ENCODE measurements at places on chromosomes 2 and 18.

DNA sequence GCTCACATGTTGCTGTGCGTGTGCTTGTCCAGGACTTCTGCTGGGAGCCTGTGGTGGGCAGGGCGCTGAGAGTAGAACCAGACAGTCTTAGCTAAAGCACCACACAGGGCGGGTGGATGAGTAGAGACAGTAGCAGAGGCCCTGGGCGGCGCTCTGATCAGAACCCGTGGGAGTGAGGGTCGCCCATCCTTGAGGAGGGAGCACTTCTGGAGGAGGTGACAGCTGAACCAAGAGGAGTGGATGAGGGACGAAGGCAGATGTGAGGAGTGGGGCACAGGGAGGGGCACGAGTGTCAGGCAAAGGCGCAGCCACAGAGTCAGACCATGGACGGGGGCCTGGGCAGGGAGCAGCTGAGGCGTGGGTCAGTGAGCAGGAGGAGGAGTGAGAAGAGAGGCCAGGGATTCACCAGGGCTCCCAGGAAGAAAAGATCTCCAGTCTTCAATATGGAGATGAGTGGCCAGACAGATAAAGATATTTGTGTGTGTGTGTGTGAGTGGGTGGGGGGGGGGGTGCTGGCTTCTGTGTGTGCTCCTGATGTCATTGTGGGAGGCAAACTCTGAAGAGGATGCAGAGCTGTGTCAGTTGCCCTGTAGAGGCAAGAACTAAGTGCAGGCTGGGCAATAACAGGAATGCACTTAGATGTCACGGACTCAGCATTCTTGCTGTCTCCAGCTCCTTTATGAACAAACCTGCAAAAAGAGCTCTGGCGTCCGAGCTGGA is 79.6 kb downstream of the TPO start:
- no peak for DNase-seq

GRCh38 chr2:21939967-21940366 is 816.2 kb downstream of the TDRD15 start:
- DNase-seq: peak; percentile 18

DNA sequence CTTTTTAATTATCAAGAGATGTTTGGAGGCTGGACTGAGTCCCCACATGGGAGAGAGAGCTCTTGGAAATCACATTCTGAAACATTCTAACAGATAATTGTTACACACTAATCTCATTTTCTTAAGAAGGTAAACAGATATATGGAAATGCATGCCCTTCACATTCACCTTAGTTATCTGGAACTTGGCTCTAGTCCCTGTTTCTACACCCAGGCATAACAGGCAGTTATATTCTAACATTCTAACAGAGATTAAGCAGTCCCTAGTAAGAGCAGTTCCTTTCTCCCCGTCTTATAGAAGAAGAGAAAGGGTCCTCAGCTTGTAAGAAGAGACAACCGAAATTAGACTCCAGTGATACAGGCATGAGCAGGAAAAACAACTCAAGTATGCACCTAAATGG is 385.4 kb downstream of the SOX11 start:
- DNase-seq: no peak

DNA sequence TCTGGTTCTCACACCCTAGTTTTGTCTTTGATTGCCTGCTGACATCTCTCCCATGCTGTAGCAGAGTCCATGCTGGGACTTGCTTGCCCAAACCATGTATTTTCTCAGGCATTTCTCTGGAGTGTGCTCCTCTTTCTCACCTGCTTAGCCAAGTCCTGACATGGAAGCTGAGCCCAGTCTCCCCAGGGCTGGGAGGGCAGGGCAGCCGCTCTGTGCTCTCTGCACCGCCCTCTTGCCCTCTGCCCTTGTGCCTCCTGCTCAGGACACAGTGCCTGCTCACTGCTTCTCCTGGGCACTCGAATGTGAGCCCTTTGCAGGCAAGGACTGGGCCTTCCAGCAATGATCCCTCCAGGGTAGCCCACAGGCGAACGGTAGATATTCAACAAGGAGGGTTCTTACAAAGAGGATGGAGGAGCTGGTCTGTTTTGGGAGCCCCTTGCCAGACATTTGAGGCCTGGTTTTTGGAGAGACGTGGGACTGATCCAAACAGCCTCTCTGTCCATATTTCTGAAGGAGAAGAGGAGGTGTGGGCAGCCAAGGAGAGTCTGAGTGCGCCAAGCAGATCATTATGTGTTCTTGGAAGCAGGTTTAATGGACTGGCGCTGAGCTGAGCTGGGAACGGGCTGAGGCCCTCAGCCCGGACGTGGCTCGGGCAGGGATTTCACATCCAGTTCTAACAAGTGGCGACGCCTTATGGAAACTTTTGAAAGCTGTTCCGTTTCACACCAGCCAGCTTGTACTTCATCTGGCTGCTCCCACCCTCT is 4.0 kb downstream of the SLC14A2 start:
- no peak for DNase-seq

GRCh38 chr2:233448575-233448974 is 94.3 kb downstream of the DGKD start:
- no peak for DNase-seq

DNA sequence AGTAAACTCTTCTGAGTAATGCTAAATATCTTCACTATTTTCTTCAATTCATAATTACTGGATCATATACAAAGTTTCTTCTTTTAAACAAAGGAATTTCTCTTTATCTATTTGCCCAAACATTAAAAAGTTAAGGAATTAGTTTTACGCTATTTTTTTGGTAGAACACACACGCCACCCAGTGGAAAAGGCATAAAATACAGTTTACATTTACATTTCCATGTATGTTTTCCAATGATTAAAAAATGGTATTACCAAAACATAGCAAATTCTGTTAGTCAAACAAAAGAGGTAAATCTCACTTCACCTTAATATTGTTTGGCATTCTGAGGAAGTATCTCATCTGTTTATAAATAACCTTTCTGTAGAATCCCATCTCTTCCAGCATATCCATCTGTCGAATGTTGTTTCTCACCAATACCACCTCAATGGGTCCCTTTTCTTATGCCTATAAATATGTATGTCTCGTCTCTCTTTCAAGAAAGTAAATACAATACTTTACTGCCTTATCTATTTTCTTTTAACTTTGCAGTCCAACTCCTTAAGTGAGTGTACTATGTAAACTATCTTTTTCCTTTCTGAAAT is 7.2 kb downstream of the BOLL start:
- peak; percentile 52 for DNase-seq

DNA sequence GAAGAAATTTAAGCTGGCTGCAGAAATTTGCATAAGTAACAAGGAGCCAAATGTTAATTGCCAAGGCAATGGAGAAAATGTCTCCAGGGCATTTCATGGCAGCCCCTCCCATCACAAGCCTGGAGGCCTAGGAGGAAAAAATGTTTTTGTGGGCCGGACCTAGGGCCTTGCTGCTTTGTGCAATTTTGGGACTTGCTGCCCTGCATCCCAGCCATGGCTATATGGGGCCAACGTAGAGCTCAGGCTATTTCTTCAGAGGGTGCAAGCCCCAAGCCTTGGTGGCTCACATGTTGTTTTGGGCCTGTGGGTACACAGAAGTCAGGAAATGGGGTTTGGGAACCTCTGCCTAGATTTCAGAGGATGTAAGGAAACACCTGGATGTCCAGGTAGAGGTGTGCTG is 57.7 kb downstream of the MOB4 start:
- DNase-seq: no peak

DNA sequence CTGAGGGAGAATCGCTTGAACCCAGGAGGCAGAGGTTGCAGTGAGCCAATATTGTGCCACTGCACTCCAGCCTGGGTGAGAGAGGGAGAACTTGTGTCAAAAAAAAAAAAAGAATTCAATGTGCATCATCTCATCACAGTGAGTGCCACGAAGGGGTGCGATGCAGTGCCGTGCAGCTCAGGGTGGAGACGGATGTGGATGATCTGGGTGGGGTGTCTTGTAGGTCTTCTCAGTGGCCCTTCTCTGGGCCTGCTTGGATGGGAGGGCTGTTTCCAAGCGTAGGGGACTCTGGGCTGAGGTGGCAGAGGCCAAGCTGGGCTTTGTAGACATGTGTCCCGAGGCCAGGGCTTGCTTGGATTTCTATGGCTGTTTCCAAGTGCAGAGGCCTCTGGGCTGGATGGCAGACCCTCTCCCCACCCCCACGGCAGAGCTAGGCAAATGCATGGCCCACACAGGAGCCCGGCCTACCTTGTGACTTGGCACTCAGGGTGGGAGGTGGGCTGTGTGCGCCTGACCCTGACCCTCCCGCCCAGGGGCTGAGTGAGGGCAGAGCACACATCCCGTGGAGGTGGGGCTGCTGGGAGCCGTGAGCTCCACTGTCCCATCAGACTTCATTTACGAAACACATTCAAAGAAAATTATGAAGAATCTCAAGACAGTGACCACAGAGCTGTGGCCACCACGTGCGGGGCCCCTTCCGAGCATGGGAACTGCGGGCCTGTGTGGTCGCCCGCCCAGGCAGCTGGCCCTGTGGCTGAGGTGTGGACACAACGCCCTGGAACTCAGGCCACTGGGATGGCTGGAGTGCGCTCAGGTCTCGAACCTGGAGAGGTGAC is 76.4 kb downstream of the ASB1 start:
- no peak for DNase-seq

DNA sequence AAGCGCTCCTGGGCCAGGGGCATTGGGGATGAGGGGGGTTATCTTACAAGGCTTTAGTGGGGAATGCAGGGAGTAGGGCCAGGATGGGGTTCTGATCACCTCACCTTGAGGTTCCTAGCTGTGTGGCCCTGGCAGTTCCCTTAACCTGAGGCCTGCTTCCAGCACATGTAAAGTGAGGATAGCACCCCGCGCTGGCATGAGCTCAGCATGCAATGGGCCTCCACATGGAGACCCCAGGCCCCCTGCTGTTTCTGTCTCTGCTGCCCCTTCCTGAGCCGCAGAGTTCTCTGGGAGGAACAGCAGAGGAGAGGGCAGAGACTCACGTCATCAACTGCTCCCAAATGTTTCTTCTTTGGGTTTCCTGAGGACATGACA is 8.6 kb upstream of the TEX51 start:
- no peak for DNase-seq

- no peak for DNase-seq
Measured at GRCh38 chr2:188279093-188279445, 12.6 kb upstream of the GULP1 start.

- no peak for DNase-seq
Measured at GRCh38 chr2:224875153-224875552, 159.0 kb upstream of the CCDC195 start.

DNA sequence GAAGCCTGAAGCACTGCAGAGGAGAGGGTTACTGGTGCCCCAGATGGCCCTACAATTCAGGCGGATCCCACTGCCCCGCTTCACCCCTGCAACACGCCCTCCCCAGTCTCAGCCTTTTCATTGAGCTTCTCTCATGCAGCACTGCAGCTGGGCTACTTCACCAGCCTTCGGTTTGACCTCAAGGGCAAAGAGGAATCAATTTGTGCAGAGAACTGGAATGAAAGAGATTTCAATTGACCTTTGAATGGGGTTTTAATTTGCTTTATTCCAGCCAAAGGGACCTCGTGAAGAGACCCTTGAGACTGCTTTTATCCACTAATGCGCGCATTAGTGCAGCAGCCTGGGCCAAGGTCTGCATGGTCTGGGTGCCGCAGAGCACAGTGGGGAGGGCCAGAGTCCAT is 8.8 kb upstream of the POMC start:
- no peak for DNase-seq

- no peak for DNase-seq
Measured at GRCh38 chr2:10465910-10466309, 17.8 kb upstream of the ODC1 start.

DNA sequence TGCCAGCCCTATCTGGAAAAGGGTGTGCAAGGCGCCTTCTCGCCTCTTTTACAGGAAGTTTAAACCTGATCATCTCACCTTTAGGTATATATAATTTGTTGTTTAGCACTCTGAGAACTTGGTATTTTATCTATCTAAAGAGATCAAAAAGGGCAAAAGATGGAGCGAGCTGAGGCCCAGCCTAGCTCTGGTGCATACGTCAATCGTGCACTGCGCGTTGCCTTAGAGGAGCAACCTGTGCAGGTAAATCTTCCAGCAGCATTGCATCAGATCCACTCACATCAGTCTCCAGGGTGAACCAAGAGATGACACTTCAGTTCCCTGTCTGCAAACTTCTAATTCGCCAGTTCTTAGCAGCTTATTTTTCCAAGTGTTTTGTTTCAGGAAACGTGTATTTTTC is 15.4 kb downstream of the BCL11A start:
- no peak for DNase-seq

- DNase-seq: no peak
Measured at GRCh38 chr2:239377591-239377990, 23.2 kb downstream of the HDAC4 start.

DNA sequence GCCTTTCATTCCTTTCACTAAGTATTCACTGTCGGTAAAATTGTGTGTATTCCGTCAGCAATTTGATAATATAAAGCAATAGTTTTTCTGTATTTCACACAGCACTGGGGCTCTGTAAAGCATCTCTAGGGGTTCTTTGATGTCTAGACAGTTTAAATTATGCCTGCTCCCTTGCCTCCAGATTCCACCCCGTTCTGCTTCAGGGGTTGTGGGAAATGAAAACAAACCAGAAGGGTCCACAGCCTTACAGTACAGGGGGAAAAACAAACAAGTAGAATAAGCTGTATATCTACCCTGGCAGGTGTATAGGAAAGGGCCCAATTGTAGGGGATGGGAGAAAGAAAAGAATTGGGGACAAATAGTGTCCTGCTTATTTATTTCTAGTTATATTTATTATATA is 63.1 kb downstream of the ASXL3 start:
- DNase-seq: no peak

GRCh38 chr2:67904966-67905365 is 157.8 kb downstream of the C1D start:
- DNase-seq: no peak

- DNase-seq: no peak
Measured at GRCh38 chr2:62309465-62310091, 113.7 kb downstream of the B3GNT2 start.

- DNase-seq: no peak
Measured at GRCh38 chr2:207327513-207327912, 161.8 kb upstream of the KLF7 start.

GRCh38 chr2:237534380-237534779 is 32.0 kb upstream of the PRLH start:
- no peak for DNase-seq

GRCh38 chr18:11995445-11996189 is 14.3 kb downstream of the IMPA2 start:
- DNase-seq: peak; percentile 76

- DNase-seq: no peak
Measured at GRCh38 chr18:29512203-29512602, 1335.3 kb upstream of the CDH2 start.

GRCh38 chr2:196927376-196928225 is 1.1 kb upstream of the PGAP1 start:
- peak; percentile 82 for DNase-seq

DNA sequence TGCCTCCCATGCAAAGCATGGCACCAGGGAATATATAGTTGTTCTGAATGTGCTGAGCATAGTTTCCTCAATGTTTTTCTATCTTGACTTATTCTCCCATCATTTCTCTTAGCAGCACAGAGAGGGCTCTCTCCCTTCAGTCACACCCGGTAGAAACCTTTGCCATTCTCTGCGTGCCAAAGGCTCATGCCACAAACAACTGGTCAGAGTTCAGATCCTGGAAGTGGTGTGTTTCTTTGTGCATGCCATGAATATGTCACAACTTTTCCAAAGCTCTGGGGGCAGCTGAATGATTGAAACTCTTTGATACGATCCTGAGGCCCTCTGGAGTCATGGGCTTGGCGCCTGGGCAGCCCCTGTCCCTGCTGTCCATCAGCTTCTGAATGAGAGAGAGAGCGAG is 28.0 kb upstream of the EDAR start:
- DNase-seq: no peak
